Kidney capillary endothelial cell (primary cell): ENCODE measurements at places on chromosomes 7 and 10.

DNA sequence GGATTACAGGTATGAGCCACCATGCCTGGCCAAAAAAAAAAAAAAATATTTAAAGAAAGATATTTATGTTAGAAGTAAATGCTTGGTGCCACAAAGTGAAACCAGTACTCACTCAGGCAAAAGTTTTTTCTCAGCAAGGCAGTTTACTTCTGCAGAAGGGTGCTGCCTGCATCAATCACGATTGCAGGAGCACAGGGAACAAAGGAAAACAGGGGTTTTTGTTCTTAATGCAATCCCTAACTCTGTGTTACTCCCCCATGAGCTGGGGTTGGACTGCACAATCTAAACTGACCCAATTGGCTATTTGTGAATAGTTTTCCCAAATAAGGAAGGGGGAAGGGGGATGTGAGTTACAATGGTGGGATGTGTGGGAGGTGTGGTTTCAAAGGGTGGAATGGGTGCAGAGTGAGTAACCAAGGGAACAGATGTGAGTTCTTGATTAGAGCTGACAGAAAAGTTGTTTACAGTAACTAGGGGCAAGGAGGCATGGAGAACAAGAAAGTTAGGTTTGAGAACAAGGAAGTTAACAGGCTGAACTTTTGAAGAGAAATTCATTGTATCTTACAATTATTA, 255.4 kb downstream of the TYW1 start:
- no peak for DNase-seq

- no peak for DNase-seq
Measured at GRCh38 chr7:24827027-24827426, 69.8 kb upstream of the GSDME start.

- DNase-seq = no peak
Measured at GRCh38 chr10:109933984-109934565, 10.8 kb upstream of the XPNPEP1 start.

- DNase-seq = no peak
Measured at GRCh38 chr7:74063223-74063641, 20.4 kb upstream of the LIMK1 start.

DNA sequence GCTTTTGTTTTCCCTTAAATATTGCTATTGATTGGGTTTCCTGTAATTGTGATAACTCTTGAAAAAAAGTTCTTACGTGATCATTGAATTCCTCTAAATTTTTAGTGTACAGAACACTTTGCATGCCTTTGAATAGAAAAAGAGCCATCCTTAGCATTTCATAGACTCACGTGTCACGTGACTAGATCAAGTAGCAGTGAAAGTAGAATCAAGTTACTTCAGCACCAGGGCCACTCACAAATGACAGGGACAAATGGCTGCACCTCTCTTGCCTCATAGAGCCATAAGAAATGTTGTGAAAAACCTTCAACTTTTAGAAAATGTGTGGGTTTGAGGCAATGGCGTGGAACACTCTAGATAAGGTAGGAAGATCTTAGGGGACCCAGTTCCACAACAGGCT, 203.8 kb downstream of the ZEB1 start:
- no peak for DNase-seq

DNA sequence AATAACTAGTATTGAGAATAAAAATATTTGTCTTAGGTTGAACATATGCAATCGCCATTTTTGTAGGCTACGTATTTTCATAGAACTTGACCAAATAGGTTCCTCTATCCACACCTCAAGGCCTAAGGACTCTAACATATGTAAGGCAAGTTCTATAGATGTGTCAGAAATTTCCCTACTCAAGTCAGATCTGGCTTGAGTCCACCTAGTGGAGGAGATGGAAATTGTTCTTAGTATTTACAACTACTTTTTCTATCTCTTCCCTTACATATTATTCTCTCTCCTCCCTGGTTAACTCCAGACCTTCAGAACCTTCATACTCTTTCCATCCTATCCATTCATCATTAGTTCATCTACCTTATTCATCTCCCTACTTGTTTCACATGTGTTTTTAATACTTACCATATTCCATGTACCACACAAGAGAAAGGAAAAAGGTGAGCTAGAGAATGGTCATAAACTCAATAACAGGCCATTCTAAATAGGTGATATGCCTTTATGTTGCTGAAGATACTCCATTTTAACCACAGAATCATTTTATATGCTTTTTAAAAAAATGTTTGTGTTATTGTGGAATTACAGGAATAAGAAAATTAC, 174.5 kb upstream of the HDAC9 start:
- peak; percentile 14 for DNase-seq

- no peak for DNase-seq
Measured at GRCh38 chr10:67114945-67115344, 189.1 kb downstream of the LRRTM3 start.

DNA sequence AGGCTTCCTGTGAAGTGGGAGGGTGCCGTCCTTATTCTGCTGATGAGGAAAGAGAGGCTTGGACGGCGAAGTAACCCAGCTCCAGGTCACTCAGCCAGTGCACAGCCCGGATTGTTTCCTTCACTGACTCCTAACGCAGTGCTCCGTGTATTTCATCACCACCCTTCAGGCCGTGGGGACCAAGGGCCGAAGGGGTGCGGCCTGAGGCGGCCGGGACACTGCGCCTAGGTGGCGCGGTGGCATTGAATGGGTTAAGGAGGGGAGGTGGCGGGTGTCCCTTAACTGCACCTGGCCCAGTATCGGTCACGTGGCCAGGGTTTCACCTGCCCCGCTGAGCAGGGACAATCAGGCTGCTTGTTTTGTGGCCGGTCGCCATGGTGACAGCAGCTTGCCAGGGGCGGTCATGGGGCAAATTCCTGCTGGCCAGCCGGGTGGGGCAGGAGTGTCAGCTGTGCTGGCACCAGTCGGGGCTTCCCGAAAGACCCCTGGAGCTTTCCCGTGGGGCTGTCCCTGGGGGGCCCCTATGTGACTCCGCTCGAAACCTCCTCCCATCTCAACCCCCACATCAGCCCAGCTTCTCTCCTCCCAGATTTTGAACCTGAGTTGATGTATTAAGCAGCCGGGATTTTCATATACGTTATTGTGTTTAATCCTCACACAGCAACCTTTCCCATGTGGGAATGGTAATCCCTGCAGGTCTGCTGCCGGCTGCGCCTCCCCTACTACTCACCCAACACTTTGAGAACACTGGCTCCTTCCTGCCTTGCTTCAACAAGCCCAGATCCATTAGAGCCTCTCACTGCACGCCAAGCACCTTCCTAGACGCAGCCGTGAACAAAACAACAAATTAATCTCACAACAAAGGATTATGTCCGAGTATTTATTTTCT, 4.4 kb upstream of the ABHD11 start:
- DNase-seq = no peak

DNA sequence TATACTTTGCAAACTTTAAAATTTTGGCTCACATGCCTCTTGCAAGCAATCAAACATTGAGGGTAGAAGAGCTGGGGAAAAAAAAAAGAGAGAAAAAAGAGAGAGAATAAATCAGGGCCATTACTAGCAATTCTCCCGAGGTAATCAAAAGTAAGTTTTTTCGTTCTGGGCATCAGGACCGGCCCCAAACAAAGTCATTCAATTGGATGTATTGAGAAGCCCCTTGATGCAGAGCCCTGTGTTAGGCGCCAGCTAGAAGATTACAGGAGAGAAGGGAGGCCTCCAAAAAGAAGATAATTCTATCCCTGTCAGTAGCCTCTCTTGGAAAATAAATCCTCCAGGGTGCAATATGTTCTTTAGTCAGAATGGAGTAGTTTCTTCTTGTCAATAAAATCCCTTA, 2.2 kb upstream of the CTNNA3 start:
- no peak for DNase-seq

DNA sequence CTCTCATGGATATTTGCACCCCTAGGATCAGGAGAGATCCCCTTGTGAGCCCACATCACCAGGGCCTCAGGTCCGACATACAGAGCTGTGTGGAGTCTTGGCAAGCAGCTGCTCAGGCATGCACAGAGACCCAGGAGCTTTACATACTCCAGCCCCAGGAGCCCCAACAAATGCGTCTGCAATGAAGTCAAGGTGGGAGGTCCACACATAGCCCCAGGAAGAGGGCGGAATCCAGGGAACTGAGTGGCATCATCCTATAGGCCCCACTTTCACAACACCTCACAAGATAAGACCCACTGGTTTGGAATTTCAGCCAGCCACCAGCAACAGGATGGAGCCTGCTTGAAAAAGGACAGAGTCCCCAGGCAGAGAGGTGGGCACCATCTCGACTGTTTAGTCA, 106.7 kb downstream of the LSMEM1 start:
- no peak for DNase-seq

DNA sequence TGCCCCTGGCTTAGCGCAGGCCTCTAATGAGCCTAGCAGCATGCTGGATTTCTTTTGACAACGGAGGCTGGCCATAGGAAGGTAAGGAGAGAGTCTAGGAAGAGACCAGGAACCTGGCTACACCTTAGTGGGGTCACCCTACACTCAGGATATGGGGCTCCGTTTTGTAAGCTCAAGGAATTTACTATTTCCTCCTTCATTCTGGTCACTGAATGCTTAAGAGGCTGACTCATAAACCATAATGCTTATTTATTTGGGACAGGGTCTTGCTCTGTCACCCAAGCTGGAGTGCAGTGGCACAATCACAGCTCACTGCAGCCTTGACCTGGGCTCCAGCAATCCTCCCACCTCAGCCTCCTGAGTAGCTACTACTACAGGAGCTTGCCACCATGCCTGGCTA, 38.4 kb downstream of the CARD11 start:
- no peak for DNase-seq

GRCh38 chr10:88705958-88706357, at the start of gene LIPK:
Gene LIPK, plus strand, starts transcription at chr10:88706249. Its CDS starts 18,295 bp downstream, at chr10:88724544.
- no peak for DNase-seq

GRCh38 chr10:89217057-89217990, 10.2 kb upstream of the CH25H start:
- DNase-seq = peak; percentile 68

- no peak for DNase-seq
Measured at GRCh38 chr10:130745821-130746220, 565.7 kb downstream of the TCERG1L start.

- no peak for DNase-seq
Measured at GRCh38 chr7:134995239-134996096, 9.2 kb downstream of the AGBL3 start.

DNA sequence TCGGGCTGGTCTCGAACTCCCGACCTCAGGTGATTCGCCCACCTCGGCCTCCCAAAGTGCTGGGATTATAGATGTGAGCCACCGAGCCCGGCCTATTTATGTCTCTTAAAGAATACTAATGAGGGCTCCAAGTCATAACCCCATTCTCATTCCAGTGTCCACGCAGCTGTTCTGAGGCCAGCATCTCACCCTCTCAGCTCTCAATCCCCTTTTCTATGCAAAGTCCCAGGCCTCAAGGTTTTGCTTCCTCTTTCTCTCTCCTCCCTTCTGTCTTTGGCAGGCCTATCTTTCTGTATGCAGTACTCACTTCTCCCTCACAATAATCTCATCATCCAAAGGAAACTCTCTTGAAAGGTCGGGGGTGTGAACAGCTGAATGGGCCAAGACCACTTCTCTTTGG, 28.0 kb upstream of the VSIR start:
- DNase-seq = no peak

DNA sequence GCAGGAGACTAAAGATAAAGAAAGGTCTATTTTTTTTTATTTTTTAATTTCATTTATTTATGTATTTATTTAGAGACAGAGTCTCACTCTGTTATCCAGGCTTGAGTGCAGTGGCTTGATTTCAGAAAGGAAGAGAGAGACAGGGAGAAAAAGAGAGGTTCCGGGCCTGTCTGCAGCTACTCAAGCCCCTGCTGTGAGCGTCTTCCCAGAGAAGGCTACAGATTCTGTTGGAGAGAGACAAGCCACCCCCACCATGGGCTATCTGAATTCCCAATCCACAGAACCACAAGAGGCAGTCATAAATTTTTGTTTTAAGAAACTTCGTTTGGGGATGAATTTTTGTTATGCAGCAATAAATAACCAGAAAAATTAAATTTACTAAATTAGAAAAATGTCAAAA, 68.1 kb downstream of the CALN1 start:
- no peak for DNase-seq
